ENCODE measurements at places on chromosomes 1 and 21.
A peak's percentile ranks its signal among the peaks of the same experiment; 100 is the strongest.

DNA sequence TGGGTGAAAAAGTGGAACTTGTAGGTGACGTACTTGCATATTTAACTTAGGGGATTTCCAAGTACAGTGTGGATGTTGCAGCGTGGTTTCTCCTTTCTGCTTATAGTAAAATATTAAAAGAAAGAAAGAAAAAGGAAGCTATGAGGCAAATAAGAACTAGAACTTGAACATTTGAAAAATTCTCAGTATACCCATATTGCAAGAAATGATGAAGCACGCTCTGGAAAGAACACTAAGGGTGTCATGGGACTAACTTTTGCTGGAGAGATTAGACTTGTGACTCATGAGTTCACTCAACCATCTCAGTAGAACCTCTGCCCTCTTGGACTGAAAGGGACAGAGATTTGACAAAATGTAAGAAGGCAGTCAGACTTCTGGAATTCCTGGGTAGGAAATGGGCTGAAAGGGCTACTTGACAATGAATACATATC, 704.5 kb upstream of the ADGRL4 start:
- peak; percentile 49 for DNase-seq

DNA sequence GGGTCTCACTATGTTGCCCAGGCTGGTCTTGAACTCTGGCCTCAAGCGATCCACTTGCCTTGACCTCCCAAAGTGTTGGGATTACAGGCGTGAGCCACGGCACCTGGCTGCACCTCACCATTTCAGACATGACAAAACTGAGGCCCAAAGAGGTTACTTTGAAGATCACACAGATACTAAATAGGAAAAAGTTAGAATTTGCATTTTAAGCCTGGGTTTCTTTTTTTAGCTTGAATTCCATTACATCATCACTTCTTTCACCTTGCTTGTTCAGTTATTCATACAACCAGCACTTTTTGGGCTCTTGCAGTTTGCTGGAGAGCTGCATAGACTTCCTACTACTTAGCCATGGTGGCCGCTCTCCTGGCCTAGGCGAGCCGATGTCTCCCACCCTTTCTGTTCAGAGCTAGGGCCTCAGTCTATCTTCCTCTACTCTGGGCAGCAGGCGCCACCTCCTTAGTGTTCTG, 16.3 kb upstream of the CD2 start:
- DNase-seq = no peak

DNA sequence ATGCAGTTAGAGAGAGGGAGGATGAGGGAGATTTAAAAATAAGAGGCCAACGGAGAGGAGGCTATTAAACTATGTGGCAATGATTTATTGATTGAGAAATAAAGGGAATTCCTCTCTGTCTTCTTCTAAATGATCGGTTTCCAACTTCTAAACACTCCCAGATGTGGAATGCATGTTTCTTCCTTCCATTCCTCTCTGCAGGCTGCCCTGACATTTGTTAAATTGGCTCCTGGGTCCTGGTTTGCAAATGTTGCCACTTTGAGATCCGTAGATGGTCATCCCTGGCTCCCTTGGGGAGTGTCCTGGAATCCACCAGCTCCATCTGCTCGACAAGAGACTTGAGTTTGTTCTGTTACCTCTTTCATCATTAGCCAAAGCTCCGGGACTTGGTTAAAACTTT, 10.3 kb upstream of the C1orf198 start:
- DNase-seq = peak; percentile 69

DNA sequence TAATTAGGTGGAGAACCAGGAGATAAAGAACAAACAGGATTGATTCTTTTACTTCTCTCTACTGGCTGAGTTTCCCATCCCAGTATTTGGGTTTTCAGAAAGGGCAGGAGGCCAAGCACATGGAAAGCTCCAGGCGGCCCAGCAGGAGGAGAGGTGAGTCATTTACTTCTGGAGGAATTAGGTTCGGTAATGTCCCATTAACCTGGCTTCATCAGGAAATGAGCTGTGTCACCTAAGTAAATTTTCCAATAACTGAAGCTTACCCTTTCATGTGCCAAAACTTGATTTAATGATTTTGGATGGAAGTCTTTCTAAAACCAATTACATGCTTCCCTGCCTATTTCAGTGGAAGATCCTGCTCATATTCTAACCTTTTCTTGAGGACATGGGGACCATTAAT, 257.6 kb upstream of the USP24 start:
- DNase-seq = peak; percentile 36

GRCh38 chr1:3902571-3903091, 2.6 kb upstream of the C1orf174 start:
- DNase-seq = no peak

DNA sequence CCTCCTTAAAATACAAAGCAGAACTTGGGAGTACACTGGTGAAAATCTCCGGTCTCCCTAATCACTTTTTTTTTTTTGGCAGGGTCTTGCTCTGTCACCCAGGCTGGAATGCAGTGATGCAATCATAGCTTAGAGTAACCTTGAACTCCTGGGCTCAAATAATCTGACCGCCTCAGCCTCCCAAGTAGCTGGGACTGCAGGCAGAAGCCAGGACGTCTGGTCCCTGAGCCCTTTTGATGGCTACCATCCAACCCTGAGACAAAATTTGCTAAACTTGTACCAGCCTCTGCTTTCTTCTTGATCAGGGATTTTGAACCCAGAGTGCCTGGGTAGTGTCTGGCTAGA, 4.1 kb downstream of the L1TD1 start:
- DNase-seq = peak; percentile 21

DNA sequence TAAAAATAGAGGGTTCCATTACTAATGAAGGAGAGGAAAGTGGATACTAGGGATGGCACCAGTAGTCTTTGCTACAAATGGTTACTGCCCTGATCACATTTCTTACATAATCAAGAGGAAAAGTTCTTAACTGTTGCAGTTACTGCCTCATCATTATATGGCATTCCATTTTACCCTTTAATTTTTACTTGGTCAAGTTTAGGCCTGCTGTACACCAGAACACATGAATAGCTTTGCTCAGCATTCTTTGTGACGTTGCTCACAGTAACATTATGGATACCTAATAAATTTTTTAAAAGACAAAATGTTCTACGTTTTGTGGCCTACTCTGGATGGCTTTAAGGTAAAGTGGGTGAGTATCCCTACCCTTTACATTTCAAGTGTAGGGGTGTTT, 38.6 kb upstream of the CR1L start:
- DNase-seq = no peak

DNA sequence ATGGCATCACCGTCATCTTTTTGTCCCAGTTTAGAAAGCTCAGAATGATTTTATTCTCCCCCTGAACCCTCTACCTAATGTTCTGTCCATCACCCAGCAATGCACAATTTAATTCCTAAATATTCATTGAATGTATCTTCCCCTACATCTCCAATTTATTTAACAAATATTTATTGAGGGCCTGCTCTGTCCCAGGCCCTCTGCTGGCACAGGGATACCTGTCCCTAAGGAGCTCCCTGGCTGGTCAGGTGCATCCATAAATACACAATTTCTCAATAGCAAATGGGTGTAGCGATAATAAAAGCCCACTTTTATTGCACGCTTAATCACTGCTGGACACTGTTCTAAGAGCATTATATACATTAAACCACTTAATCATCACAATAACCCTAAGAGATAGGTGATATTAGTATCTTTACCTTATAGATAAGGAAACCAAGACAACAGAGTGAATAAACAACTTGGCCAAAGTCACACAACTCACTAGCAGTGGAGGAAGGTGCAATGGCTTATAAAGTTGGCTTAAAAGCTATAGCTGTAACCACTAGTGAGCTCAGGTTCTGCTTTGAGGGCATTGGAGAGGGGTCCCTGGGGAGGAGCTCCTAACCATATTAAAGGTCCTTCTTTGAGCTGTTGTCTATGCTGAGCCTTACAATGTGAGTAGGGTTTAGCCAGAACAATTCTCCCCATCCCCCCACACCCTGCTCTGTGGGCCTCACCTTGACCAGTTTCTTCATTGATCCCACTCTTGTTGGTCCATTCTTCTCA, 126.3 kb upstream of the JUN start:
- no peak for DNase-seq

DNA sequence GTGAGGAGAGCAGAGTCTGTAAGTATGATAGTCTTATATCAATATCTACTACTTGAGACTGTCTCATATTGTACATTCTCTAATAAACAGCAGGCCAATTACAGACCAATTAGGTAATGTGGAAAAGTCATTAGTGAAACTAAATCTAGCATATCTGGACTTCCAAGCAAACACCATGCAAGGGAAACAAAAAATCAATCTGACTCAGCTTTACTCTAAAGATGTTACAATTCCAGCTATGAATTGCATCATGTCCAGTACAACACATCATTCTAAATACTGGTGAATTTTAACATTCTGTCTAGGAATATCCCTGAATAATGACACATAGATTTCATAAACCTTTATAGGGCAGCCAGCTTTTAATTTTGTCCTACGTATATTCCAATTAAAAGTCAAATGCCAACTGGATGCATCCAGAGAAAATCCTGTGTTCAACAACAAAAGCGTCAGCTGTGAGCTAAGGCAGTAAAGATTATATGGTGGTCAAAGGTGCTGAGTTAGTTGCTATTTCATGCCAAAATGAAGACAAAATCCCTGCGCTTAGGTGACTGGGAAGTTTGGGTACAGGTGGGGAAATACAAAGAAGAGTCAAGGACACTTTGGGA, 159.3 kb downstream of the TTLL7 start:
- DNase-seq = peak; percentile 69

GRCh38 chr1:157968508-157968907, 24.9 kb upstream of the KIRREL1 start:
- peak; percentile 77 for DNase-seq

DNA sequence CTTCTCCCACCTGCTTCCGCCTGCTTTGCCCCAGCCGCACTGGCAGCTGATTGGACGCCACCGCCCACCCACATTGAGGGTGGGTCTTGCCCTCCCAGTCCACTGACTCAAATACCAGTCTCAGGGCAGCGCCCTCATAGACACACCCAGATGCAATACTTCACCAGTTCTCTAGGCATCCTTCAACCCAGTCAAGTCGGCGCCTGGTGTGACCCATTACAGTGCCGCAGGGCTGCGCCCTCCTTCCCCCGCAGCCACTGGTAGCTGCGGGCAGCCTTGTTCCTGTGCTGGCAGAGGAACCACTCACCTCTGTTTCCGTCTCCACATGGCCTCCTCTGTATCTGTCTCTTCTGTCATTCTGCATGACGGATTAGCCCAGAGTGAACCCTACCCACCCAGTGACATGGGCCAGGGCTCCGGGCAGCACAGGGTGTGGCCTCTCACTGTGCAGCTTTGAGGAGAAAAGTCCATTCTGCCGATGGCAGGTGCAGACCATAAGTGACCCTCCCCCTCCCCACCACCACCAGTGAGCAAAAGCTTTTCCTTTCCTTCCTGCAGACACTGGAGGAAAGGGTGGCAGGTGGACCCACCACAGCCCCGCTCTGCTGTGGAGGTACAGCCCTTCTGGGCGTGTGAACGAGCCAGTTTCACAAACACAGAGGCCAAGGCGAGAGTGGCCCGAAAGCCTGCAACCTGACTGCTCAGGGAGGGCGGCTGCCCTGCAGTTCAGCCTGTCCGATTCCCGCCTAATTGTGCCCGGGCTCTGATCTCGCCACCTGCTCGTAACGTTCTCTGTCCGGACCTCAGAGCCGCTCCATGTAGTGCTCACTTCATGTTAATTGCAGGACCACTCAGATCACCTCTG, 57.1 kb downstream of the FAAP20 start:
- DNase-seq = no peak

DNA sequence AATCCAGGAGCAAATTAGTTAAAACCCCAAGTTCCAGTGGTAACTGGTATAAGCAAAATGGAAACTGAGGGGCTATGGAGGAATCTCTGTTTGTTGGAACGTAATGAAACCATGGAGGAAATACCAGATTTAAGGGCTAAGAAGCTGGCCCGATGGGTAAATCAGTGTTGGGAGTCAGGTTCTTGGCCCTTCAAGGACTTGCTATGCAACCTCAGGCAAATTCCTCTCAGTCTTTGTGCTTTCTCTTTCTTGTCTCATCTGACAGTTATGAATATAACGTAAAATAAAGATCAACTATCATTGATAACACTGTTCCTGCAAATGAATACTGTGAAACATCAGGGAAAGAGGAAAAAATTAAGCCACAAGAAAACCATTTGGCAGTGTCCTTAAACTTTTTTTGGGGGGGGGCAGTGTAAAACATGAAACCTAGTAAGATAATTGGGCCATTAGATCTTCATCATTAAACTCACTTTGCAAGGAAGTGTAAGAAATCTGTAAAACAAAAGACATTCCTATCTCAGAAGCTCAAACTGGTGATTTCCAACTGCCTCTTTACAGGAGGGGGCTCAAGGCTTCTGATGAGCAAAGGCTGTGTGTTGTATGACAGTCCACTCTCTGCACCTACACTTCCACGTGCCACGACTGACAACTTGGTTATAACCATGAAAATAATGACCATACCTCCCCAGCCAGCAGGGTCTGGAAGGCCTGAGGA, 47.6 kb downstream of the LHX4 start:
- DNase-seq = no peak
